ENCODE measurements at places on chromosomes 12 and 14.

DNA sequence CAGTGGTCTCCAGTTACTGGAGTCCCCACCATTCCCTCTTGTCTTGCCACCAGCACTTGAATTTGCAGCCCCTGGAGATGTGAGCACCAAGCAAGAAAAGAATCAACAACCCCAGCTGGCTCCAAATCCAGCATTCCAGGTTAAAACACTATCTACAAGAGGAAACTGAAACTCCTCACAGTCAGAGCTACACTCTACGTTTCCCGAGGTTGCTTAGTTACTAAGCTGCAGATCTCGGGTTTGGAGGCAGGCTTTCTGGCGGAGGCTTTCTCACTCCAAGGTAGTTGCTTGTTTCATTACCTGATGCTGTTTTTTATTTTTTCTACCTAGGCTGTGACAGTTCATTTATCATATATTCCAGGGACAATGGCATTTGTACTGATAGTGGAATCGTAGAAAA is 248.1 kb downstream of the GLT1D1 start:
- peaks cover 10% of the 10 kb centered on the region for H3K27me3 ChIP-seq
- no peak for ATAC-seq
- no peaks in the 10 kb centered on the region for H3K4me1 ChIP-seq

DNA sequence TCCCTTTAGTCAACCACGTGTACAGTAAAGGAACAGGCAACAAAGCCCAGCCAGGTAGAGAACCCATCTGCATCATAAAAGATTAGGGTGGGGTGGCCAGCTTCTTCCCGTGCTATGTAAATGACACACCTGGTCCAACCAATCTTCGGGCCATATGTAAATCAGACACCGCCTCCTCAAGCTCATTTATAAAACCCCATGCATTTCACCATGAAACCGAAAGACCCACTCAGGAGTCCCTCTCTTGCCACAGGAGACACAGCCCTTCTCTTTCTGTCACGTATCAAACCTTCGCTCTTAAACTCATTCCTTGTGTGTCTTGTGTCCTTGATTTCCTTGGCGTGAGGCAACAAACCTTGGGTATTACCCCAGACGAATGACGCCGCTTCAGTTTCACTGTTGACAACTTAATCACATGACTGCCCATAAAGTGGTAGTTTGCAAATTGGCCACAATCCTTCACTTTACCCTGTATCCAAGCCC is 59.8 kb upstream of the TBPL2 start:
- no peak overlapping the region for H3K4me3 ChIP-seq
- no peak for ATAC-seq
- H3K4me1 ChIP-seq = no peaks in the 10 kb centered on the region
- no peaks in the 10 kb centered on the region for H3K27me3 ChIP-seq

GRCh38 chr12:47190905-47191304 is 111.1 kb upstream of the AMIGO2 start:
- no peak for ATAC-seq
- H3K27ac ChIP-seq = no peak overlapping the region
- H3K4me3 ChIP-seq = no peak overlapping the region
- peaks cover 25% of the 10 kb centered on the region for H3K4me1 ChIP-seq
- no peaks in the 10 kb centered on the region for H3K36me3 ChIP-seq

GRCh38 chr14:64026600-64026999 is 173.8 kb downstream of the SYNE2 start:
- no peaks in the 10 kb centered on the region for H3K4me1 ChIP-seq
- H3K4me3 ChIP-seq = no peak overlapping the region
- H3K27ac ChIP-seq = no peak overlapping the region
- no peaks in the 10 kb centered on the region for H3K36me3 ChIP-seq

DNA sequence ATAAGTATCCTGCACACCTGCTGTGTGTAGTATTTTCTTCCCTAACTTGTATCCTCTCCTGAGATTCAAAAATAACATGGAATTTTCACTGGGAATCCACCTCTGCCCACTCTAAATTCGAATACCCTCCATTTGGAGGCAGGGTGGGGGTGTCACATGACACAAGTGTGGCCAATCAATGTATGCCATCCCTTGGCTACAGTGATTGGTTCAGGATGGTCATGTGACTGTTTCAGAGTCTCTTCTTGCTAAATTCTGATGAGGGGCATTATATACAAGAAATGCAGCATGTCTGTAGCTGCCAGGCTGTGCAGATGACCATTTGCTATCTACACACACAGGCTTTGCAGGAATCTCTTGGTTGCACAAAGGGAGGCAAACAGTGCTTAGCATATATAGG is 86.8 kb upstream of the TMEM132C start:
- H3K36me3 ChIP-seq = no peaks in the 10 kb centered on the region
- no peak overlapping the region for H3K4me3 ChIP-seq
- H3K27ac ChIP-seq = no peak overlapping the region
- H3K4me1 ChIP-seq = no peaks in the 10 kb centered on the region
- ATAC-seq = no peak

GRCh38 chr14:70052990-70053389 is 135.8 kb downstream of the SLC8A3 start:
- no peaks in the 10 kb centered on the region for H3K36me3 ChIP-seq
- no peaks in the 10 kb centered on the region for H3K4me1 ChIP-seq
- no peak overlapping the region for H3K27ac ChIP-seq

DNA sequence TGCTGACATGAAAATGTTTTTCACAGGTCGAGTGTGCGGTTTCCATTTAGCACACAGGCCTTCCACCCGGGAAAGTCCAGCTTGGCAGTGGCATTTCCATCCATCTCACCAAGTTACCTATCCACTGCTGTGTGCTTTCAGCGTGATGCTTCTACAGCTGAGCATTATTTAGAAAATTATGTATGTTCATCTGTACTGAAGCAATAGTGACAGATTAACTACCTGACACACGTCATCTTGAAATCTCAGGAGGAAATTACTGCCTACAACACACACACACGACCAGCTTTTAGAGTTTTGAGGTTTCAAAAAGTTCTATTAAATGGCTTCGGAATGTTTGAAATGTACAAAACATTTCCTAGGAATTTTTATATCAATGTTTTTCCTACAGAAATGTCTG is 39.4 kb downstream of the IFNG-AS1 start:
- H3K4me1 ChIP-seq = no peaks in the 10 kb centered on the region
- ATAC-seq = no peak
- H3K27ac ChIP-seq = no peak overlapping the region
- H3K4me3 ChIP-seq = no peak overlapping the region
- H3K27me3 ChIP-seq = no peaks in the 10 kb centered on the region

DNA sequence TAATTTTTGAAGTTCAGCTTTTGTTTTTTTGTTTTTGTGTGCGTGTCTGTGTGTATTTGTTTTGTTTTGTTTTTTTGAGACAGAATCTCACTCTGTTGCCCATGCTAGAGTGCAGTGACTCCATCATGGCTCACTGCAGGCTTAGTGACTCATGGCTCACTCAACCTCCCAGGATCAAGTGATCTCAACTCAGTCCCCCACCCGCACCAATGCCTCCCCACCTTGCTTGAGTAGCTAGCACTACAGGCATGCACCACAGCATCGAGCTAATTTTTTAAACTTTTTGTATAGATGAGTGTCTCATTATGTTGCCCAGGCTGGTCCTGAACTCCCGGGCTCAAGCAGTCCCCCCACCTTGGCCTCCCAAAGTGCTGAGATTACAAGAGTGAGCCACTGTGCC is 981.4 kb downstream of the BCL11B start:
- H3K27me3 ChIP-seq = peaks cover 16% of the 10 kb centered on the region
- H3K27ac ChIP-seq = no peak overlapping the region
- H3K36me3 ChIP-seq = no peaks in the 10 kb centered on the region
- ATAC-seq = no peak

DNA sequence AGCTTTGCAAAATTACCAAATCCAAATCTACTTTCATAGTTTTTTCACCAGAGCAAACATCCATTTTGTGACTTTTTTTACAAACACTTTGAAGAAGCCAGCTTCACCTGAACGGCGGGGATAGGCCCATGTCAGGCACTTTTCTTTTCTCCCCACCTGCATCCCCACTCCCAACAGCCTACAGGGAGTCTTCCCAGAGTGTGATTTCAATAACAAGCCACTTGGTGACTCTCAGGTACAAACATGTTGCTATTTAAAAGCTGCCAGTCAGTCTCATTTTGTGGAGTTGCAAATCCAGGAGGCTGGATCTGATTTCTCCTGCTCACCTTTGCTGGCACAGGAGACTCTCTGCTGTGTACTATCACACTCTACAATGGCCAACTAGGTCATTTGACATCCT is 285.5 kb downstream of the KCNH5 start:
- no peaks in the 10 kb centered on the region for H3K4me1 ChIP-seq
- no peak overlapping the region for H3K4me3 ChIP-seq
- no peak overlapping the region for H3K27ac ChIP-seq
- ATAC-seq = no peak
- no peaks in the 10 kb centered on the region for H3K36me3 ChIP-seq

GRCh38 chr14:103058164-103059055 is 1.1 kb upstream of the CDC42BPB start:
- H3K27ac ChIP-seq = peak overlapping the region; percentile 31
- H3K27me3 ChIP-seq = no peaks in the 10 kb centered on the region
- peaks cover 31% of the 10 kb centered on the region for H3K4me1 ChIP-seq

GRCh38 chr12:31390991-31391390 is 65.0 kb upstream of the SINHCAF start:
- no peak overlapping the region for H3K27ac ChIP-seq
- H3K4me1 ChIP-seq = no peaks in the 10 kb centered on the region
- no peak overlapping the region for H3K4me3 ChIP-seq
- H3K36me3 ChIP-seq = peaks cover 83% of the 10 kb centered on the region

DNA sequence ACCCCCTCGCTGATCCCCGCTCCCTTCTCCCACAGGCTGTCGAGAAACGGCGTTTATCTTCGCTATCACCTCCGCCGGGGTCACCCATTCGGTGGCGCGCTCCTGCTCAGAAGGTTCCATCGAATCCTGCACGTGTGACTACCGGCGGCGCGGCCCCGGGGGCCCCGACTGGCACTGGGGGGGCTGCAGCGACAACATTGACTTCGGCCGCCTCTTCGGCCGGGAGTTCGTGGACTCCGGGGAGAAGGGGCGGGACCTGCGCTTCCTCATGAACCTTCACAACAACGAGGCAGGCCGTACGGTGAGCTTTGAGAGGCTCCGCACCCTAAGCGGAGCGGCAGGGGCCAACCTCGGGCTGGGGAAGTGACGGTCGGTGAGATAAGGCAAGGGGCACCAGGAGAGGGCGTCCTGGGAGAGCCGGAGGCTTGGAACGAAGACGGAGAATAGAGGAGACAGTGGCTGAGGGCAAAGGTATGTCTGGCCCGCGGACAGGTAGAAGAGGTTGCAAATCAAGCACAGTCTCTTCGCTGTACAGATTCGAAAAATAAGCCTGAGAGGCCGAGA is 2.3 kb downstream of the WNT1 start:
- no peak for ATAC-seq
- no peak overlapping the region for H3K4me3 ChIP-seq
- peaks cover 93% of the 10 kb centered on the region for H3K27me3 ChIP-seq
- no peak overlapping the region for H3K27ac ChIP-seq

DNA sequence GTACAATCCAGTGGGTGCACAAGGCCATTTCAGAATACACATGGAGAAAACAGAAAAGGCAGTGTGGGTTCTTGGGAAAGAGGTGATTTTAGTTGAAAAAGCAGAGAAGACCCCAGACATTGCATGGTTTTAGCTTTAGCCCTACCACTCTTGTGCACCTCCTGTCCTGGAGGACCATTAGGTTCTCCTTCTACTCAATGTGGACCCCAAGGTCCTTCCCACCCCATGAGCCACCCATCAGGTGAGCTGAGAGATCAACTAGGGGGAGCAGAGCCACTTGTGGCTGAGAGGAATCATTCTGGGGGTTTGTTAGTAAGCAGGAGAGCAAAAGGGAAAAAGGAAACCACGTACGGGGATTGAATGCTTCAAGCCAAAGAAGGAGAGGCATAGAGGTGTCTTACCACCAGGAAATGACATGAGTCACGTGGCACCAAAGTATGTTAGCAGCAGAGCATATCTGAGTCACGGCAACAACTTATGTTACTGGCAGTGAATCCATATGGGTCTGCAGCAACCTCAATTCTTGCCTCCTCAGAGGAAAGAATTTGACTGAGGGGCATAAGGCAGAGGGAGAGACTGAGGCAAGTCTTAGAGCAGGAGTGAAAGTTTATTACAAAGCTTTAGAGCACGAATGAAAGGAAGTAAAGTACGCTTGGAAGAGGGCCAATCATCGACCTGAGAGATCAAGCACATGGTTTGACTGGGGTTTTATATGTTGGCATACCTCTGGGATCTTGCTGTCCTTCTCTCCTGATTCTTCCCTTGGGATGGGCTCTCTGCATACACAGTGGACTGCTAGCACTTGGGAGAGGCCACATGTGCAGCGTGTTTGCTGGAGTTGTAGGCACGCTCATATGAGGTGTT is 73.9 kb downstream of the HSD17B6 start:
- no peaks in the 10 kb centered on the region for H3K27me3 ChIP-seq
- ATAC-seq = no peak

GRCh38 chr12:121576851-121577391 is 3.9 kb downstream of the KDM2B start:
- no peaks in the 10 kb centered on the region for H3K27me3 ChIP-seq
- H3K27ac ChIP-seq = peak overlapping the region; percentile 89
- H3K4me1 ChIP-seq = peaks cover 13% of the 10 kb centered on the region

- no peak for ATAC-seq
- H3K36me3 ChIP-seq = no peaks in the 10 kb centered on the region
- no peak overlapping the region for H3K4me3 ChIP-seq
- H3K27ac ChIP-seq = no peak overlapping the region
- no peaks in the 10 kb centered on the region for H3K27me3 ChIP-seq
These were observed 514.6 kb upstream of the FBXO33 start for GRCh38 chr14:39946807-39947206.
